Right ventricle myocardium inferior (tissue), 1 donor: ENCODE measurements at places on chromosomes 6 and 20. TPM values are rescaled to one million over a fixed set of nuclear protein-coding genes. Genes with fewer than 3 reads are reported as not detected.

- no peak for DNase-seq
Measured at GRCh38 chr20:18428490-18429173, 38.2 kb downstream of the DZANK1 start.

NKAIN4 gene
- not detected for total RNA-seq

DNA sequence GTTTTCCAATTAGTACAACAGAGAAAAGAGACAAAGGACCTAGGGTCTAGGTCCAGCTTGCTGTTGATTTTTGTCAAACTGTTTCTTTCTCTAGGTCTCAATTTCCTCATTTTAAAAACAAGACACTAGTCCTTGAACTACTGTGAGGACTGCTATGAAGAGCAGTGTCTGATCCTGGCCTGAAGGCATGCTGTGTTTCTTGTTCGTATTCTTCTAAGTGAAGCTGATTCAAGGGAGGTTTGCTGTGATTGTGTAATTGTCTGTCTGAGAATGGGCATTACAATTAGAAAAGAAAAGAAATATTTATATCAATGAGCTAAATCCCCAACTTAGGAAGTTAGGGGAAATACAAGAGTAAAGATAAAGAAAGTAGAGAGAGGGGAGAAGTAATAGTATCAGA lies 228.2 kb upstream of the SUPT3H start:
- no peak for DNase-seq

DNA sequence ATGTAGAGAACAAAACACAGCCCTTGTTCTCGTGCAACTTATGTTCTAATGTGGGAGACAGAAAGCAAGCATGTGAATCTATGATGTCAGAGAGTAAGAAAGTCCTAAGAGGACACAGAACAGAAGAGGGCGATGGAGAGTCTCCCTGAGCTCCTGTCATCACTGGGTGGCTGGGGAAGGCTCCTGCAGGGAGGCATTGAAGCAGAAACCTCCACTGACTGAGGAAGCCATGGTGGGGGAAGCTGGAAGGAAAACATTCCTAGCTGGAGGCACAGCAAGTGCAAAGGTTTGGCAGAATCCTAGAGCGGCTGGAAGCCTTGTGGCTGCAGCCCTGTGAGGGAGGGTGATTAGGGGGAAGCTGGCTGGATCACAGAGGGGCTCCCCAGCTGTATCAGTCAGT lies 248.0 kb downstream of the CDH26 start:
- DNase-seq = no peak

- no peak for DNase-seq
Measured at GRCh38 chr6:13463941-13464340, 23.5 kb downstream of the GFOD1 start.

DNA sequence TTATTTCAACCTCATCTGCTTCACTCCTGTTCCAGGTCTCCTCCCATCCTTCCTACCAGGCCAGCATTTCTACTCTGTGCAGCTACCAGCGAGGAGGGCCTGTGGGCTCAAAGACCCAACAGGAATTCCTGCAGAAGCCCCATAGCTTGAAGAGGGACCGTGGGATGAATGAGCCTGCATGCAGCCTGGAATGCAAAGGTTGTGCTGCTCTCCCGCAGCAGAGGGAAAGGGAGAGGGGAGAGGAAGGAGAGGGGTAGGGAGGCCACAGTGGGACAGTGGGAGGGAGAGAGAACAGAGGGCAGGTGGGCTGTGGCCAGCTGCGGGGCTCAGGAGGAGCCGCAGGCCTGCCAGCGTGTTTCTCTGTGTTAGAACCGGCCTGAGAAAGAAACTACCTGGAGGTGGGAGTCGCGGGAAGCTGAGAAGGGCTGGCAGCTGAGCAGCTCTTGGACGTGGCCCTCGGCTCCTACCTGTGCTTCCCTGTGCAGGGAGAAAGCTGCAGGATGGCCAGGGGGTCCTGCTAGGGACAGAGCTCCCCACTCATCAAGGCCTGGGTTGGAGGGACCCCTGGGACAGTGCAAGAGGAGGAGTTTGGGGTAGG lies 66.1 kb upstream of the MLN start:
- DNase-seq = no peak

PNLDC1 gene
- total RNA-seq = 0.32 TPM

OR2J3 gene
- total RNA-seq = not detected

- DNase-seq = no peak
Measured at GRCh38 chr6:121142093-121142492, 192.2 kb downstream of the TBC1D32 start.

DNA sequence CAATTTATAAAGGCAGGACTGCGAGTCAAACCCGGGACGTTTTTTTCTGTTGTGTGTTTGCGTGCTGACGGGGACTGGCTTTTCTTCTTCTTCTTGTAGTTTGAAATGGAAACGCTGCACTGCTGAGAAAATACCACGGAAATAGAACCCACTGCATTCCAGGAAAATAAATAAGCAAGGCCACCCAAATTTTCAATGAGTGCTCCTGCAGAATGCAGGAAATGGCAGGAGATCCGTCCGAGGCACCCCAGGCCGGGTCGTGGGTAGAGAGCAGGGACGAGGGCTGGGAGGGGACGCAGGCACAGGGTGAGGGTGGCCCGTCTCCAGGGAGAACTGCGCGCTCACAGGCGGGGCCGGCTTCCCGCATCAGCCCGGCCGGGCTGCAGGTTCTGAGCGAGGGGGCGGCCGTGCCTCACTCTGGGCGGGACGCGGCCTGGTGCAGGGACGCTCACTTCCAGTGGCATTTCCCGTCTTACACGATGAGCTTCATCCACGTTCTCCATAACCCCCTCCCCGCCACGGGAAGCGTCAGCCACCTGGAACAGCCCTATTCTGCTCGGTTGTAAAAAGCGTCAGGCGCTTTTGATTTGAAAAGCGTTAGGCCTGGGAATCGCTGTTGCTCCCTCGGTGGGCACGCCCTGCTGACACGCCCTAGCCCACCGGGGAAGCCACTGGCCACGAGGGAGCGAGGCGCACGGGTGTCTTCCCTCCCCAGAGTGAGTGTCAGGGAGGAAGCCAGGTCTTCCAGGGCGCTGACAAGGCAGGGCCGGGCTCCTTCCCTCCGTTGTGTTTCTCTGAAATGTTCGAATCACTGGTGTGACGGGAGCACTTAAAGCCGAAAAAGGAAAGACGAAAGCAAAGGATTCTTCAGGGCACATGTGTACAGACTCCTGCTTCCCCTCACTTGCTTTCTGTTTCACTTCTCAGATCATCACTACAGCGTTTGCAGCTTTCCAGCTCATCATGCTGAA lies 17.9 kb upstream of the EXOC2 start:
- peak; percentile 78 for DNase-seq

DNA sequence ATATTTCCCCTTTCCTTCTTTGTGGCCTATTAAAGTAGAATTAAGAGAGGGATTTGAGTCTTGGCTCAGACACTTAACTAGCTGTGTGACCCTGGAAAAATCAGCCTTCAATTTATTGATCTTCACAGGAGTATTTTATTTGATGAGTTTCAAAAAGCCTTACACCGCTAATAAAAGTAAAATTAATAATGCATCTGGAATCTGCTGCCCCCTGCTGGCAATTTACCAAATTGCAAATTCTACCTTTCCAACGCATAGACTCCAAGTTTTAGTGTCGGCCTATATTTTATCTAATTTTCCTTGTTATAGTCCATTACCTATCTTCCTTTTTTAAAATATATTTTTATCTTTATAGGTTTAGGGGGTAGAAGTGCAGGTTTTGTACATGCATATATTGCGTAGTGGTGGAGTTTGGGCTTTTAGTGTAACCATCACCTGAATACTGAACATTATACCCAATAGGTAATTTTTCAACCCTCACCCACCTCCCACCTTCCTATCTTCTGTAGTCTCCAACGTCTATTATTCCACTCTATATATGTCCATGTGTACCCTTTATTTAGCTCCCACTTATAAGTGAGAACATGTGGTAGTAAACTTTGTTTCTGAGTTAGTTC lies 46.3 kb downstream of the GOPC start:
- DNase-seq = no peak

- no peak for DNase-seq
Measured at GRCh38 chr20:9476174-9476573, 38.2 kb upstream of the LAMP5 start.

GRCh38 chr20:19973961-19974629 lies 43.1 kb upstream of the NAA20 start:
- no peak for DNase-seq

- no peak for DNase-seq
Measured at GRCh38 chr6:17156112-17156921, 54.5 kb downstream of the STMND1 start.

MTO1 gene
- 26.6 TPM for total RNA-seq

RBM24 gene
- 181 TPM for total RNA-seq

- DNase-seq = peak; percentile 93
Measured at GRCh38 chr6:37050045-37050853, 44.8 kb downstream of the FGD2 start.

DNA sequence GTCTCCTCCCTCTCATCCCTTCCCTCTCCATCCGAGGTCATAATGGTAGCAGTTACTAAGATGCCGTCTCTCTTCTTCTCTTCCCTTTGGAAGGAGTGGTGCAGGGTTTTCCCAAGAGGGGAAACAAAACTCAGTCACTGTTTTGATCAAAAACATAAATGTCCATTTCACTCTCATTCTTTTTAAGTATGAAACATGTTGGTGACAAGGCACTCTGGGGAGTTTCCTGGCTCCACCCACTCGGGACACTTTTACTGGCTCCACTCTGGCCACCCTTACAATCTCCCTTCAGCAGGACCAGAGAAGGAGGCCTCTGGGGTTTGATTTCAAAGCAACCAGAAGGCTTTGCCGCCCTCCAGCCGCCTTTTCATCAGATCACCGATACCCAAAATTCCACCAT lies 57.0 kb downstream of the FGD2 start:
- DNase-seq = no peak

DNA sequence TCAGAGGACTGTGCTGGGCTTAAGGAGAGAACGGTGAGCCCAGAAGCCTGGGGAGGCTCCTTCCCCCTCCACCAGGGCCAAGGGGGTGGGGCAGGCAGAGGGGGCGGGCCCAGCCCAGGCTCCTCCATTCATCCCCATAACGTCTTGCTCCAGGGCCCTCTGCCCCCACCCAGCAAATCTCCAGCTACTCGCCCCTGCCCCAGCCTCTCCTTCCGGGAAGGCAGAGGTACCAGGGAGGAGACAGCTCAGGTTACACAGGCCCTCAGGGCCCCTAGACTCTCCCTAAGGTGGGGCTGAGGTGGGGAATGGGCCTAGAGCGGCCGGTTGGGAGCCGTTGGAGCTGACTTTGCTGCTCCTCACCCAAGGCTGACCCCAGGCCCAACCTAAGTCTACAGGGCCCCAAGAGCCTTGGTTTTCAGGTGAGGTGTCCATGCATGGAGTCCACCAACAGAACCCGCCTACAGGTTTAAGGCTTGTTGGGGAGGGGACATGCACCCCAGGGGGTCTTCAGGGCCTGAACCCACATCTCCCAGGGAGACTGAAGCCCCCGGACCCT lies 1.2 kb downstream of the LAMA5 start:
- DNase-seq = peak; percentile 54

DNA sequence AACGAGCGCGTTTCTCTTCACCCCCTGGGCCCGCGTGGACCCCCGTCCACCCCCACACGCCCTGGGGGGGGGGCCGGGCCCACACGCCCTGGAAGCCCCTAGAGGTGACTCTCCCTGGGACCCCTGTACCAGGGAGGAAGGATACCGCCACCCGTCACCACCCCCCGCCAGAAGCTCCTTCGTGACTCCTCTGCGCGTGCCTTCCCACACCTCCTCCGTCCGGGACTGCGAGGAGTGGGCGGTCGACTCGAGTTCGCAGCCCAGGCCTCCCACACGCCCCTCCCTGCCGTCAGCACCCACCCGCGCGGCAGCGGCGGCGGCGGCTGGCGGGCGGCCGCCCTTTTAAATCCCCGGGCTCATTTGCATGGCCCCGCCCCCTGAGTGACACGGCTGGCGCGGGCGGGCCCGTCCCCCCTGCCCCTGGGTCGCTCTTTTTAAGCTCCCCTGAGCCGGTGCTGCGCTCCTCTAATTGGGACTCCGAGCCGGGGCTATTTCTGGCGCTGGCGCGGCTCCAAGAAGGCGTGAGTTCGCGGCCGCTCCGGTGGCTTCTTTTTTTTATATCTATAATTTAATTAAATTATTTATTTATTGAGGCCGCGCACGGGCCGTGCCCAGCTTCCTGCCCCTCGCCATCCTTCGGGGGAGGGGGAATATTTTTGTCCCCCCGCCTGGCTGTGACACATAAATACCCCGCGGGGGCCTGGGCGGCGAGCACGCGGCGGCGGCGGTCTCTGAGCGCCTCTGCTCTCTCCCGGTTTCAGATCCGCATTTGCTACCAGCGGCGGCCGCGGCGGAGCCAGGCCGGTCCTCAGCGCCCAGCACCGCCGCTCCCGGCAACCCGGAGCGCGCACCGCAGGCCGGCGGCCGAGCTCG lies at the start of gene HMGA1:
Gene HMGA1, plus strand, starts transcription at position 431 of the 873 bp plus-strand sequence. CDS start 3,908 bp downstream, outside the sequence.
- DNase-seq = peak; percentile 96

- DNase-seq = peak; percentile 71
Measured at GRCh38 chr20:29878281-29878741, 1379.2 kb upstream of the DEFB115 start.

ATP6V1G2 gene
- total RNA-seq = 2.2 TPM
